Stimulated activated CD8-positive, alpha-beta memory T cell treated with anti-CD3 and anti-CD28 coated beads, Interleukin-4, amount 100 ng/mL, for 1 hour (primary cell): ENCODE measurements at places on chromosomes 5 and 9.

DNA sequence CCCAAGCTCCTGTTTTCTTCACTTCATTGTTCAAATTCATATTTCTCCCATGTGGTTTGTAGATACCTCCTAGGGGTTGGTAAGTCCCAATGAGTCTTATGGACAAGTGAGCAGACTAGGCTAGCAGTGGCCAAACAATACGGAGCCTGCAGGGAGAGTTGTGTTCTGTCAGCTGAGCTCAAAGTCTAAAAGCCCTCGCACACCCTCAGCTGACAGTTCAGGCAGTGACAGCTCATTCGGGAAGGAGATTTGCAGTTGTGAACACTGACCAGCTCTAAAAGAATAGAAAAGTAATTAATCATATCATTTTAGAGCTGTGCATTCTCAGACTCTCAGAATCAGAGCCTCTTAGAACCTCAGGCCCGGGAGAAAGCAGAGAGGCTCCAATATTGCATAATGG is 95.1 kb downstream of the SH3TC2 start:
- DNase-seq = no peak

DNA sequence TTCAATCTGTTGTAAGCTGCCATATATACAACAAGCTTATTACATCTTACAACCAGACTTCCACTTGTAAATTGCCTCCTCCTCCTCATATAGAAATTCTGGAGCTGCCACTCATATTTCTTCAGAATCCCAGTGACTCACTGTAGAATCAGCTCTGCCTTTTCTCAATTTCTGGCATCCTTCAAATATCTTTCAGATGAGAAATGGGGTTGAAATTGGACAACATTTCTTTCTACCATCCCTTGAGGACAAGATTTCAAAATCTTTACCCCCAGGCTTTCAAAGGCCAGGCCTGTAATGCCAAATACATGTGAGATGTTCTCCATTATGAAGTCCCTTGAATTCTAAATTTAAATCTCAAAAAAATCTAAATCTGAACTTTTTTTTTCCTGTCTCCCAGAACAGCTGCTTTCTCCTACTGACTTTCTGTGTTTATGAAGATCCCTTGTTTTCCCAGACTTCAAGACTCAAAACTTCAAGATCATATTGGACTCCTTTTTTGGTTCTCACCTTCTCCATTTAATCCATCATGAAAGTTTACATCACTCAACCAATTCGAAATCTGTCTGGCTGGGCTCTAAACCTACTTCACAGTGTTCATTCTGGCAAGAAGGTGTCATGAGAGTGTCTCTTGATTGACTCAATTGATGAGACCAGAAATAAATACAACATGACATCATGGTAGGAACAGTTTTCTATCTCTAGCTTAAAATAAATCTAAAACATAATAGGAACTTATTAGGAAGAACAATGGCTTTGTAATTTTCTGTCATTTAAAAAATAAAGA is 109.8 kb downstream of the HMHB1 start:
- no peak for DNase-seq

- DNase-seq = no peak
Observed at GRCh38 chr9:105320568-105320967, 76.1 kb downstream of the SLC44A1 start.

- no peak for DNase-seq
Observed at GRCh38 chr9:135968083-135968476, 6.9 kb upstream of the UBAC1 start.

GRCh38 chr5:66248874-66249273 is 104.8 kb downstream of the SREK1 start:
- no peak for DNase-seq

GRCh38 chr9:134329886-134330285 is 3.6 kb downstream of the RXRA start:
- DNase-seq = no peak

- DNase-seq = no peak
Observed at GRCh38 chr9:94655739-94656138, 16.4 kb upstream of the FBP1 start.

GRCh38 chr9:20582150-20582549 is 40.1 kb downstream of the MLLT3 start:
- DNase-seq = no peak

DNA sequence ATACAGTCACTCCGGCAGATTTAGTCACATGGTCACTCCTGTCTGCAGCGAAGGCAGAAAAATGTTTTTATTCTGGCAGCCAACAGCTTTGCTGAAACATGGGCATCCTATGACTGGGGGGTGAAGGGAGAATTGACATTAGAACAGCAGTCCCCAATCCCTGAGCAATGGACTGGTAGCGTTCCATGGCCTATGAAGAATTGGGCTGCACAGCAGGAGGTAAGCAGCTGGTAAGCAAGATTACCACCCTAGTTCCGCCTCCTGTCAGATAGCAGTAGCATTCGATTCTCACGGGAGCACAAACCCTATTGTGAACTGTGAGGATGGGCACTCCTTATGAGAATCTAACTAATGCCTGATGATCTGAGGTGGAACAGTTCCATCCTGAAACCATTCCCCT is 93.1 kb upstream of the FTMT start:
- no peak for DNase-seq

DNA sequence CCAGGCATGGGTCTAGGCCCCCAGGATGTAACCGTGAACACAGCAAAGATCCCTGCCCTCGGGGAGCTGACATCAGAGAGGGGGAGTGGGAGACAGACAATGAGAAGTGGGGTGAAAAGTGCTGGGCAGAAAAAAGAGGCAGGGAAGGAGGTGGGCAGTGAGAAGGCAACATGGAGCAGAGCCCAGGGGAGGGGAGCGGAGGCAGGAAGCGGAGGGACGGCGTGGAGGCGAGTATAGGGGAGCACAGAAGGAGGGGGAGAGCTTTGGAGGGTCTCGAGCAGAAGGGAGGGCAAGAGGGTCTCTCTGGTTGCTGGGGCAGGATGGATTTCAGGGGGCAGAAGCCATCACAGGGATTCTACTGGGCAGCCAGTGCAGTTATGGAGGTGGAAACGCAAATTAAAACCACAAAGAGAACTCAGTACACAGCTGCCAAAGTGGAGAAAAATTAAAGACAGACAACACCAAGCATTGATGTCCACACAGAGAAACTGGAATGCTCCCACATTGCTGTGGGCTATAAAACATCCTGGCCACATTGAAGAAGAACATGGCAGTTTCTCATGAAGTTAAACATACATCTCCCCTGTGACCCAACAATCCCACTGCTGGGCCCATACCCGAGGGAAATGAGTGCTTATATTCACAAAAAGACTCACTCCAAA is 21.1 kb upstream of the LAMC3 start:
- DNase-seq = no peak

GRCh38 chr9:135661816-135662560 is 1.1 kb upstream of the LCN9 start:
- no peak for DNase-seq

GRCh38 chr9:131237291-131237690 is 39.0 kb downstream of the FAM78A start:
- DNase-seq = no peak
